NCI-H526 (cell line): ENCODE measurements at places on chromosomes 1 and 21.

DNA sequence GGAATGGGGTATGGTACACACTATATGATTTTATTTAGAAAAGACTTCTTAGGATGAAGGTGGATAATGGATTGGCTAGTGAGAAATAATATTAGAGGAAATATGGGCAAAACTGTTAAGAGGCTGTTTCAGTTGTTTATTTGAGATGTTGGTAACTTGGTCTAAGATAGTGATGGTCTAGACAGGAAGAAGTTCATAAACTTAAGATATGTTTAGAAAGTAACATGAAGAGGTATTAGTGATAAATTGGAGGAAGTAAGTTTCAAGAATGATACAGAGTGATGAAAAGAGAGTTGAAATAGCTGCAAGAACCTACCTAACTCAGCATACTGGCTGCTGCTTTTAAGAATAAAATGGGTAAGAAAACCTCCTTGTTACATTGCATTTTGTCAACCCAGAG is 9.2 kb upstream of the PTPRC start:
- DNase-seq = no peak

GRCh38 chr1:241499910-241500309 is 19.6 kb downstream of the FH start:
- DNase-seq = peak; percentile 2

- DNase-seq = no peak
These were observed 27.7 kb downstream of the NENF start for GRCh38 chr1:212460376-212460775.

- no peak for DNase-seq
These were observed 16.1 kb upstream of the HSD3B1 start for GRCh38 chr1:119490925-119491324.

DNA sequence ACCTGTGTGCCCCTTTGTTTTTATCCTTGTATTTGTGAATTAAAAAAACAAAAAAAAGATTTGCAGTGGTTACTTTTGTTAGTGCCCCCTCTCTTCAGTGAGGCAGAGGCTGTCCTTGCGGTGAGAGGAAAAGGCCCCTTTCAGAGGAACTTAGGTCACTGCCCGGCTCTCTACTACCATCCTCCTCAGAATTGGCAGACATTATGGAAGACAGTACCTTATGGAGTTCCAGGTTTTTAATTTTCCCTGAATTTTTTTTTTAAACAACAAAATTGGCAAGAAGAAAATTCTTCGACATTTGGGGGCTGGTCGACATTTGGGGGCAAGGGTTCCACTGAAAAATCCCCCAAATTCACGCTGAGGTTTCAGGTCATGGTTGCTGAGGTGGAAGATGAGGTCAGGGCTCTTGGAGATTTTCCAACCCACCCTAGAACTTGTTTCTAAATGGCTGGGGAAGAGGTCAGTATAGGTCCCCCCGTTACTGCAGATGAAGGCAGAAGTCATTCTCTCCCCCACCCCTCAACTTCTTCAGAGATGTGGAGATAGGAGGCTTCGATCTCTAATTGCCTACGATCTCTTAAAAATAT is 5.3 kb downstream of the RXFP4 start:
- DNase-seq = no peak

- no peak for DNase-seq
These were observed 115.0 kb downstream of the TGFB2 start for GRCh38 chr1:218459878-218460711.

GRCh38 chr1:91757763-91758460 is 128.0 kb downstream of the TGFBR3 start:
- no peak for DNase-seq

GRCh38 chr1:184559117-184559713 is 172.4 kb downstream of the C1orf21 start:
- no peak for DNase-seq

- no peak for DNase-seq
These were observed 11.6 kb downstream of the KCNK1 start for GRCh38 chr1:233625510-233625981.

DNA sequence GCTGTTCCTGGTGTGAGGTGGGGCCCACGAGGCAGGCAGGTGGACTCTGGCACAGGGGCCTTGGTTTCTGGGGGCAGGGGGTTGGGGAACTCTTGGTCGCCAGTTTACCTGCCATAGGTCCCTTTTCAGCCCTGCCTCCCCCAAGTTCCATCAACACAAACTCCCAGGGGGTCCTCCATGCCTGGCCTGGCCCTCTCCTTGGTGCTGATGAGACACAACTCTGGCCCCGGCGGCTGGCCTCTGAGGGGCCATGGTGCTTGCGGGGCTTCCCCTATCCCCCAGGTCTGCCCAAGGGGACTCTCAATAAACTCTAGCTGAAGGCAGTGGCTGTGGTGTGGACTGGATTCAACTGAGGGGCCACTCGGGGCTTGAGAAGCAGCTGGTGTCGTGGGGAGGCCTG is 16.0 kb downstream of the HTR6 start:
- no peak for DNase-seq

DNA sequence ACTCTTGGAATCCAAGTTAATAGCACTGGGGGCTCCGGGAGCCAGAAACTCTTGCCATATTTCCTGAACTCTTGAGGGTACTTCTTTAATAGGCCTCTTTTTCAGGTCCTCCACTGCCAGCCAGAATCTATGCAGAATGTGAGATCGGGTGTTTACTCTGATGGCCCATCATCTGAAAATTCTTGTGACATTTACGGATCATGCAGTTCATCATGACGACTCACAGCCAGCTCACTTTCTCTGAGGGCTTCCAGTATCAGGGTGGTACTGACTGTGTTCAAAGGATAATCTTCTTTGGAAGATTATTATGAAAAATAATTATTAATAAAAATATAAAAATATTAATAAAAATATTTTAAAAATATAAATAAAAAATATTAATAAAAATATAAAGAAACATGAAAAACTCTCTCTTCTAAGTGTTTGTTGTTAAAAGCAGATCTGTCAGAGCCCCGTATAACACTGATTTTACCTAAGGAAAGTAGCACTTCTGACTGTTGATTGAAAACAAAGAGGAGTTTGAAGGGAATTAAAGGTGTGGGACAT is 194.3 kb upstream of the GREM2 start:
- no peak for DNase-seq

DNA sequence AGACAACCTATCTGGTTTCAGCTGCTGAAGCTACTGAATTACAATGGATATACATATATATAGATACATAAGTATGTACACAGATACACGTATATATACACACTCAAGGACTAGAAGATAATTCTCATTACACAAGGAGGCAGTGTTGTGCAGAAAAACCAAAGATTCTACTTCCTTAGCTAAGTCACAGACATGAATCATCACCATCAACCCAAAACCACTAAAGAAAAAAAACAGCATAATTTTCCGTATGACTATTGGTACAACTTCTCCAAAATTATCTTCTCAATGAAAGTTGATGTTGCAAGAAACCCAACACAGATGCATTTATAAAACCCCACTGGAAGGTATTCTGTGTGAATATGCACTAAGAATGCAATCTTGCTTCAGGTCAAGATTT is 36.8 kb upstream of the RPF1 start:
- DNase-seq = peak; percentile 64

DNA sequence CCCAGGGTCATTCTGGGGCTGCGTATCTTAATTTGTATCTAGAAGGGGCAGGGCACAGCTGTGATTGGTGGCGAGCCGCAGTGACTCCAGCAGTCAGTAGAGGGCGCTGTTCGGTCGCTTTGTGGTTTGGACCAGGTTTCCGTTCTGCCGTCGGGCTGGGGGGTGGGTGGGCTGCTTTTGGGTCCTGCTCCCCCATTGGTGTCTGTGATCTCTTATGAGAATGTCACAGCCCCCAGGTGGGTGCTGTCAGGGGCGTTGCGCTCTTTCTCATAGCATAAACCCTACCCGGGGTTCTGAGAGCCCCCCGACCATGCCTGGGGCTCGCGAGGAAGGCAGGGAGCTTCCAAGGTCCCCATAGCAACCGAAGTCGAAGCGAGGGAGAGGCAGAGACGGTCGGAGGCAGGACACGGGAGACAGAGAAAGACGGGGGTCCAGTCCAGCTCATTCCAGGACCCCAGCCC is 5.4 kb downstream of the TFF3 start:
- peak; percentile 86 for DNase-seq

DNA sequence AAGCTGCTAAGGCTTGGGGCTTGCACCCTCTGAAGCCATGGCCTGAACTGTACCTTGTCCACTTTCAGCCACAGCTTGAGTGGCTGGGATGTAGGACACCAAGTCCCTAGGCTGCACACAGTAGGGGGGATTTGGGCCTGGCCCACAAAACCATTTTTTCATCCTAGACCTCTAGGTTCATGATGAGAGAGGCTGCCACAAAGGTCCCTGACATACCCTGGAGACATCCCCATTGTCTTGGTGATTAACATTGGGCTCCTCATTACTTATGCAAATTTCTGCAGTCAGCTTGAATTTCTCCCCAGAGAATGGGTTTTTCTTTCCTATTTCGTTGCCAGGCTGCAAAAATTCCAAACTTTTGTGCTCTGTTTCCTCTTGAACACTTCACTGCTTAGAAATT is 26.3 kb upstream of the CHODL start:
- DNase-seq = no peak

- no peak for DNase-seq
These were observed 8.1 kb upstream of the GREM2 start for GRCh38 chr1:240619906-240620621.

DNA sequence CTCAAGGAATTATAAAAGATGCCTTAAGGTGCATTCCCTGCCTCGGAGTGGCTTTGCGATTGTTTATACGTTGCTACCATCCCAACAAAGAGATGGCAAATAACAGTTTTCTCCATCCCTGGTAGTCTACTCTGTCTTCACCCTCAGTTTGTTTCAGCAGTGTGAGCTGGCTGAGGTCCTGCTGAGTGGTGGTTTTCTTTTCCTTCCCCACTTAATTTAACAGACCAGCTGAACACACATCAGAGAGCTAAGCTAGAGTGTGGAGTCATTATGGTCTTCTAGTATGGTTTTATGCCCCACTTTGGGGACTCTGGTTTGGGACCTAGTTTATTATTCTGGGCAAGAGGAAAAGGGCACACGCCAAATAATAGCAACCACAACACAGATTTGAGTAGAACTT is 2.2 kb downstream of the PIGV start:
- no peak for DNase-seq

GRCh38 chr1:34924759-34925555 is 4.5 kb downstream of the DLGAP3 start:
- DNase-seq = no peak

- DNase-seq = no peak
These were observed 5.7 kb upstream of the FASLG start for GRCh38 chr1:172653015-172653709.
